MCF 10A (cell line): ENCODE measurements at places on chromosomes 7 and 10. TPM values are rescaled to one million over a fixed set of nuclear protein-coding genes. Genes with fewer than 3 reads are reported as not detected.

Gene ENKUR
- 0.33 and 0.47 TPM in 2 replicates for total RNA-seq

Gene SUGCT
- total RNA-seq = 20.2 and 25.4 TPM in 2 replicates

- H3K4me1 ChIP-seq = no peaks in the 10 kb centered on the region
- DNase-seq = no peak
- H3K4me3 ChIP-seq = no peak overlapping the region
Measured at GRCh38 chr10:19426034-19426433, 377.4 kb downstream of the MALRD1 start.

Gene ITGB1
- 680 and 703 TPM in 2 replicates for total RNA-seq
